Right hindlimb (tissue), 1 donor: ENCODE measurements at places on chromosomes 1 and 21.

DNA sequence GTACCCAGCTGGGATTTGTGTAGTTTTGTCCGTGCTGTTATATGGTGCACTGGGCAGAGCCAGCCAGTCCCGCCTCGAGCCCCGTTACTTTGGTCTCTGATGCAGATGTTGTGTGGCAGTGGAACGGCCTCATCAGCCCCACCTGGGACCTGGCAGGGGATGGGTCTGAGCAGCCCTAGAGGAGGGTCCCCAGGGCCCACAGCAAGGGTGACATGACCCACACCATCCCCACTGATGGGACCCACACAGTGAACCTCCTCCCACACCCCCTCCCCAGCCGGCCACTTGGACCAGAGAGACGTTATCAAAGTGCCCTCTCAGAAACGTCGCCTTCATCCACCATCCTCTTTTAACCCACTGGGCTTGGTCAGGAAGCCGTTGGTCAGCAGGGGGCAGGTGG is 42.0 kb upstream of the PCBP3 start:
- DNase-seq: no peak

DNA sequence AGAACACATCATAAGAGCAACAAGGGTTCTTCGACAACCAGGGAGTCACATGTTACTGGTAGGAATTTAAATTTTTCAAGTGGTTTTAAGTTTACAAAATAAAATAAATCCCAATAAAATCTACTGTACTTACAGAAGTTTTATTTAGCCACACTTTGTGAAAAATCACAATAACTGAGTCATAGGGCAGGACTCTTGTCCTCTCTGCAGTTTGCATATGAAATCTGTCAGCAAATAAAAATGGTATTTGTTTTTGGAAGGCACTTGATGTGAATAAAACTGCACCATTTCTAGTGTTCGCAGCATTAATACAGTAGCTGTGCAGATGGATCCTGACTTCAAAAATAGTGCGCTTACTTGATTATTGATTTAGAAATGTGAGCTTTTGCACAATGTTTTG is 150.4 kb downstream of the LBR start:
- no peak for DNase-seq

DNA sequence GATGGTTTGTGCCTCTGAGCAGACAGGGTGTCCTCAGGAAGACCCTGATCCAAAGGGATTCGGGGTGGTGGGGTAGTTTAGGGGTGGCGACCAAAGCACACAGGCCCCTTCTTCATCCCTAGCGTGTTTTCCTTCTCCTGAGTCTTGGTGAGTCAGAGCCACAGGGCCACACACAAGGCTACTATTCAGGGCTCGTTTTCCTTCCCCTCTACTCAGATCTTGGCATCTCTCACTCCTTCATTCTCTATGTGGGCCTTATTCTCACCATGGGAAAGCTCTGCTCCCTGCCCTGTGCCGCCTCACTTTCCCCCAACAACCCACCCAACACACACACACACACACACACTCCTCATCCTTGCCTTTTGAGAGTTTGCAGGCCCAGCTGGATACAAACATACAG is 43.6 kb upstream of the WNT2B start:
- peak; percentile 30 for DNase-seq

DNA sequence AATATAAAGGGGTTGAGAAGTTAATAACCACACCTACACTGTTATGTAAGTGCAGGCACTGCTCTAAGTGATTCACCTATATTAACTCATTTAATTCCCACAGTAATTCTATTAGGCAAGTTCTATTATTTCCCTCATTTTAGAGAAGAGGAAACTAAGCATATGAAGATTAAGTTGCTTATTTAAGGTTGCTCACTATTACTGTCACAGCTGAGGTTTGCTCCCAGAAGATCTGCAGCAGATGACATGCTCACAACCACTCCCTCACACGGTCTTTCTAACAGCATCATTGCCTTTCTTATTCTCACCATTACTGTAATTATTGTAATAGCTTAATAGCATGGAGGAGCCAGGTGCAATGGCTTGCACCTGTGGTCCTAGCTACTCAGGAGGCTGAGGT is 196.4 kb upstream of the GREM2 start:
- no peak for DNase-seq

GRCh38 chr1:212141404-212141803 is 105.9 kb downstream of the DTL start:
- no peak for DNase-seq

DNA sequence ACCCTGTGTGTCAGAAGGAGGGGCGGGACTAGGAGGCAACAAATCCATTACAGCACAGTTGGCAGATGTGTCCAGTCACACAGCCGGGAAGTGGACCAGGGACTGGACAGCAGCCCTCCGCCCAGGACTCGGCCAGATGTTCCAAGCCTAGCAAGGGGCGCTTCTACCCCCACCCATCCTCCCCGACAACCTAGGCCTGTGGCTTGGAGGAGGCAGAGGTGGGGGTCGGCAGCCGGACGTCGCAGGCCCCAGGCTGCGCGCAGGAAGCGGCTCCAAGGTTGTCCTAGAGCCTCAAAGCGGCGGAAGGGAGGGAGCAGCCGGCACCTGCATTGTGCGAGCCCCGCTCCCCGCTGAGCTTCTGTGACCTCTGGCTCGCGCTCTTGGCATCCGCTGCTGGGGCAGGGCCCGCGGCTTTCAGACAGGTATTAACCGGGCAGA is 20.6 kb upstream of the MYCL start:
- DNase-seq: peak; percentile 30

- DNase-seq: peak; percentile 67
These were observed 1.7 kb upstream of the ZBTB18 start for GRCh38 chr1:244049162-244050013.

- DNase-seq: no peak
These were observed 42.3 kb upstream of the LAMC2 start for GRCh38 chr1:183143576-183144315.

DNA sequence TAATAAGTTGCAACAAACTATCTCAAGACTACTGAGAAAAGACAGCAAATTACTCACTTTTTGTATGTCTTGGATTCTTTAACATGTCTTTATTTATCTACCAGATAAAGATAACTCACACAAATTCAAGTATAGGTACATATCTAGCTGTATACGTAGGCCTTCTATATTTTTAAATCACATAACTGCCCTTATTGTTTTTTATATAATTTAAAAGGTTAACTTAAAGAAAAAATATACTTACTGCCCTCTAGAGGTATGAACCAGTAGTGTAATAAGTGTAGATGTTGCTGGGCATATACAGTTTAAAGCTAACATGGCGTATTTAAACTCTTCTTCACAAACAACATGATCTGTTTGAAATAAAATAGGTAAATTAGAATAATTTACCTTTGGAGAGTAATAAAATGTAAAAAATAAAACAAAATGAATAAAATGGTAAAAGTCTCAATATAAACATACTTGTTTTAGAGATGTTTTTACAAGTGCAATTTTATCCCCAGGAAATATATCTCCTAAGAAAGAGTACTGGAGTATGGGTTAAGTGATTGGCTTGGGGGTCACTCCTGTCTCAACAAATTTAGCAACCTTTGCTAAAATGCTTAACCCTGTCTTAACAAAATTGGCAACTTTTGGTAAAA is 235.2 kb downstream of the KCNT2 start:
- DNase-seq: no peak

GRCh38 chr1:230728710-230729392 is 14.9 kb upstream of the AGT start:
- peak; percentile 45 for DNase-seq

GRCh38 chr1:230326971-230327891 is 98.9 kb downstream of the PGBD5 start:
- no peak for DNase-seq

GRCh38 chr1:173661271-173661670 is 8.4 kb downstream of the ANKRD45 start:
- DNase-seq: no peak

GRCh38 chr1:10634428-10635084 is 159.8 kb downstream of the PEX14 start:
- DNase-seq: peak; percentile 56

DNA sequence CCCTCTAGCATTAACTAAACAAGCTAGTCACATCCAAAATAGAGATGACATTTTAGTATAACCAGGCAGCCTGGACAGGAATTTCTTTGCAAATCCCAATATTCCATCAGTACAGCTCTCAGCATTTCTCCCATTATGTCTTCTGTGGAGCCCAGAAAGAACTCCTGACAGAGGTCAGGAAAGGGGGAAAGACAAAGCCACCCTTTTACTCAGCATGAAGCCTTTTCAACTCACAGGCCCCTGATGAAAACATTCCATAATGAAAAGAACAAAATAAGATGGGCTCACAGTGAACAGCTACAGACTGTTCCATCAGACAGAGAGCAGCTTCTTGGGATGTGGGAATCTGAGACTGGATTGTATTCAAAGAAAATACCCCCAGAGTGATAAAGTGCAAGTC is 80.6 kb downstream of the TEX35 start:
- DNase-seq: no peak

GRCh38 chr1:32907435-32907834 is 6.2 kb upstream of the TMEM54 start:
- no peak for DNase-seq

DNA sequence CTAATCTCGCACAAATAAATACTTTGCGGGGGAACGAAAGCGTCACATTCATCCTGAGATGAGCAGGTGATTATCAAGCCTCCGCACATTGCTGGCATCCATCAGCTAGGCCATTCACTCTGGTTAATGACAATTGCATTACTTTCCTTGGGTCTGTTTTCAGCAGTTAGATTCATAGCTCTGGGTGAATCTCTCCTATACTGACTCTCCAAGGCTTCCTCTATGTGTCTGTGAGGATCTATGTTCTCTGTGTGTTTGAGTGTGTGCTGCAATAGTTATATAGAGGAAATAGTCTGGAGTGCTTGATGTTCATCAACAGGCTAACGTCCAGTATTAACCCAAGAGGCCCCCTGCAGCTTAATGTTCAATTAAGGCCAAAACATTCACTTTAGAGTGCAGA is 133.0 kb upstream of the CTTNBP2NL start:
- no peak for DNase-seq

DNA sequence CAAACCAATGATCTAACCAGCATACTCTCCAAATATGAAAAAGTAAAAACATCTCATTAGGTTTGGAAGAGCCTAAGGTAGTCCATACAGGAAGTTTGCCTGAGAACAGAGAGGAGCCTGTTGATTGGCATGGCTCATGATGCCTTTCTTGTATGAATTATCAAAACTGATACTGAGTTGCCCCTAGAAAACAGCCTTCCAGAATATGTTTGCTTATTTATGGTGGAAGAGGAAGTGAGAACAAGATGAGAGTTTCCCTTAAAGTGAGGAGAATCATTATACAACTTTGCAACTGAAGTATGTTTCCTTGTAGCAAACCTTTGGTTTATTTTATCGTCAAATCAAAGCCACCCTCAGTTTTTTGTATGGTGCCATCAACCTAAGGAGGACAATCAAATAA is 23.8 kb upstream of the KIAA1614 start:
- DNase-seq: no peak

- peak; percentile 99 for DNase-seq
These were observed at the start of gene DEPDC1 for GRCh38 chr1:68496680-68497357. TSS of gene DEPDC1 (minus strand) at chr1:68497082. CDS start at chr1:68496999, 83 bp downstream.

GRCh38 chr1:18849261-18849711 is 10.2 kb downstream of the TAS1R2 start:
- peak; percentile 62 for DNase-seq

- no peak for DNase-seq
These were observed 45.6 kb downstream of the IL23R start for GRCh38 chr1:67211589-67212563.
